ENCODE measurements at places on chromosomes 2 and 18.

DNA sequence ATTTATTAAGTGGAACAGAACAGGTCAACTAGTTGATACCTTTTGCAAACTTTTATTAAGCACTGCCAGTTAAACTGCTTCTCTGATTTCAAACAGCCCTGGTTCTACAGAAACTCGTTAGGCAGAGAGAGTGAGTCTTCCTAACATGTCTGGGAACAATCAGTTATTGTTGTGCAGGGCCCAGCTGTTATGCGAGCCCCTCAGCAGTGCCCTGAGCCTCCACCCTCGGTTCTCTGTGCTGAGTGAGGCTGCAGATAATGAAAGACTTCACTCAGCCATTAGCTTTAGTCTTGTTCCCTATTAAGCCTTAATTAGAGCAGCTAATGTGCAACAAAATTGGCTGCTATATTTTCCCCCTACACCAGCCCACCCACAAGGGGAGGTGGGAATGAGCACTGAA, 39.6 kb downstream of the KCTD18 start:
- no peak for DNase-seq

DNA sequence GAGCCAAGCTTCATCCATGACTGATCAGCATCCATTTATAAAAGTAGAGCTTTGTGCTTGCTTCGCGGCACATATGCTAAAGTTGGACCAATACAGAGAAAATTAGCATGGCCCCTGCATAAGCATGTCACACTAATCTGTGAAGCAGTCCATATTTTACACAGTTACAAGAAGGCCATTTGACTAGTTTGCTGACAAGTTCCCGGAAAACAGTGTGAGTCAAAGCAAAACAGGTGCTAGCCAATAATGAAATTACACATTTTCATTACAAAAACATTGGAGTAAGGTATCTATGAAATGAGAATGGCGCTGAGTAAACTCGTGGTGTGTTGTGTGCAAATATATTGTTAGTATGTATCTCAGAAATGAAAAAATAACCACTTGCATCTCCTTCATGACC, 4.7 kb downstream of the ANKRD62 start:
- no peak for DNase-seq

- no peak for DNase-seq
Observed at GRCh38 chr18:48797841-48798255, 152.9 kb downstream of the SMAD7 start.

- DNase-seq: no peak
Observed at GRCh38 chr18:13680612-13681011, 45.7 kb downstream of the FAM210A start.
